CD14-positive monocyte (primary cell): ENCODE measurements at places on chromosomes 2 and 18. TPM values are rescaled to one million over a fixed set of nuclear protein-coding genes. Genes with fewer than 3 reads are reported as not detected.

MGAT4A gene
- 35.9 TPM for polyA plus RNA-seq

MDH1 gene
- polyA plus RNA-seq: 37.3 and 63.2 TPM in 2 replicates

PDE11A gene
- polyA plus RNA-seq: not detected

IL37 gene
- polyA plus RNA-seq: not detected

DNA sequence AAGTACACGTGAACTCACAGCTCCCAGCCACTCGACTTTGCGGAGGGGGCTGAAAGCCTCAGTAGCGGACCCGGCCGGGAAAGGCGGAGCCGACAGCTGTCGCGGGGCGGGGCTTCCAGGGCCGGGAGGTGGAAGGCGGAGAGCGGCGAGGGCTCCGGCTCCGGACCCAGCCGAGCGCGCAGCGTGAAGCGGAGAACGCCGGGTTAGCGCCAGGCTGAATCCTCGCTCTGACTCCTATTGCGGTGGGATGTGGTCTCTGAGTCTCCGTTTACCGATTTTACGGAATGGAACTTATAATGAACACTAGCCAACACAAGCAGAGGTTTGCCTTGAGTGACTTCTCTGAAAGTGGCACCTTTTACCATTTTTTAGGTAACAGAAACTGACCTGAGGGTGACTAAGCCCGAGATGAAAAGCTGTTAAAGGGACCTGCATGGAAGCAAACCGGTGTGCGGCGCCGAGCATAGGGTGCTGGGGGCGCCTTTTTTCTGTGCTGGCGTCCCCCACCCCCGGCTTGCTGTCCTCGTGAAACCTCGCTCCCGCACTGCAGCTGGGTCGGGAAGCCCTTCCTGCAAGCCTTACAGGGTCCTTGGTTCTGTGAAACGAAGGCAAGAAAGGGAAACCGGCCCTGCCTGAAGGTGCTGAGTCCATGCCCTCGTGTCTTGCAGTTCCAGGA lies 72.9 kb downstream of the EN1 start:
- DNase-seq: no peak

- no peak for DNase-seq
Measured at GRCh38 chr2:66583881-66584280, 149.0 kb downstream of the MEIS1 start.

DNA sequence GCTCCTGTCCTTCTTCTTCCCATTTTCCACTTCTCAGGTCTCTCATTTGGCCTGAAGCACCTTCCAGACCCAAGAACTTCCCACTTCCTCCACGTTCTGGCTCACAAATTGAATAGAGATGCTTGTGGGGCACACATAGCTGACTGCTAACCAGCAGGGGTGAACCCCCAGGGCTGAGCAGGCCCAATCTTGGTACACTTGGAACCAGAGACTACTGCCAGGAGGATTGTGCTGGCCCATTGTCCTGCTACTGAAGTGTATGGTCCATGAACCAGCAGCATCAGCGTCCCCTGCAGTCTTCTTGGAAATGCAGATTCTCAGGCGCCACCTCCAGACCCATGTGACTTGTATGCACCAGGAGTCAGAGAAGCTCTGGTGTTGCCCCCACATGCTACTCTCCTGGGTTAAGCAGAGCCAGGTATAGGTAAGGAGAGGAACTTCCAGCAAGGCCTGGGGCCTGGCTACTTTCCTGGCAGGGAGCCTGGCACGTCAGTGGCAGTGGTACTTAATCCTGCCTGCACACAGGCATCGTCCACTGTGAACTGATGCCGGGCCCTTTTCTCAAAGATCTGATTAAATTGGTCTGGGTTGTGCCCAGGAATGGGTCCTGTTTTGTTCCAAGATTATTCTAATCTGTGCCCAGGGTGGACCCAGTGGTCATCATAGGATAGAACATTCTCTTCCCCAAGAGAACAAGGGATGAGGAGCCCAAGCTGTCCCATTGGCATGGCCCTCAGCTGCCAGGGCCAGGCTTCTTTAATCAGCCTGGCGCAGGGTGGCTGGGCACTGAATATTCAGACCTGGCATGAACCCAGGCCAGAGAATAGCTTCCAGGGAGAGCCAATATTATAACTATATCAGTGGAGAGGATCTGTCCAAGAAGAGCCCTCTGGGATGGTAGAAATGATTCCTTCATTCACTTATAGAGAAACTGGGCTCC lies 248.7 kb downstream of the SOX11 start:
- no peak for DNase-seq

- DNase-seq: no peak
Measured at GRCh38 chr18:66646609-66647008, 42.7 kb upstream of the CDH19 start.

DNA sequence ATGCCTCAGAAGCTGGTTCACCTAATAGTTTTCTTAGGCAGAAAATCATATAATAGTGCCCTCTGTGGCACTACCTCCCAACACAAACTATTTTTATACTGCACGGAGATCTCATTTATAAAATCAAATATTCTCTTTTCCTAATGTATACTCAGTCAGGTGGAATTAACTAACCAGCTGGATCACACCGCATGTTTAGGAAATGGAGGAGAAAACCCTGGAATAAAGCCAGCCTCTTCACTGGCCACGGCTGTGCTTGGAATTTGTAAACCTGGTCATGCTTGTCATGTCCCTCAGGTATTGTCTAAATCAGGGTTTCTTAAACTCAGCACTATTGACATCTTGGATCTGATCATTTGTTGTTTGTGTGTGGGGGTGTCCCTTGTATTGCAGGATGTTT lies 85.6 kb downstream of the DOCK10 start:
- no peak for DNase-seq

DNA sequence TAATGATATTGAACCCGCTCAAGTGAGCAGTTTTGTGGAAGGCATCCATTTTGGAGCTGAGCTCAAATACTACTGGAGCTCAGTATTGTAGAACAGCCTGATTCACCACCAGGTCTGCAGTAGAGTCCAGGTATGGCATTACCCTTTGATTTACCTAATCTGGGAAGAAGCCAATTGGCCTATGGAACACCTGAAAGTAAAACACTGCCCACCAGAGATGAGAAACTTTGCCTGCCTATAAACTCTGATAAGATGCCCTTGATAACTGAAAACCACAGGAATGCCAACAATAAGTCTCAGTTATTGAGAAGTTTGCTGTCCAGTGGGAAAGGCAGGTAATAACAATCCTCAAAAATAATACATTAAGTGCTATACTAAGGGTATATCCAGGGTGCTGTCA lies 25.5 kb upstream of the TDRD15 start:
- DNase-seq: no peak

- DNase-seq: no peak
Measured at GRCh38 chr2:172978063-172978383, 97.6 kb upstream of the MAP3K20 start.

- DNase-seq: no peak
Measured at GRCh38 chr18:48138210-48138609, 207.8 kb upstream of the SMAD2 start.

GRCh38 chr2:173238385-173238784 lies 116.3 kb upstream of the CDCA7 start:
- DNase-seq: no peak

GRCh38 chr2:48116497-48116896 lies 210.2 kb upstream of the FBXO11 start:
- DNase-seq: peak; percentile 25

DNA sequence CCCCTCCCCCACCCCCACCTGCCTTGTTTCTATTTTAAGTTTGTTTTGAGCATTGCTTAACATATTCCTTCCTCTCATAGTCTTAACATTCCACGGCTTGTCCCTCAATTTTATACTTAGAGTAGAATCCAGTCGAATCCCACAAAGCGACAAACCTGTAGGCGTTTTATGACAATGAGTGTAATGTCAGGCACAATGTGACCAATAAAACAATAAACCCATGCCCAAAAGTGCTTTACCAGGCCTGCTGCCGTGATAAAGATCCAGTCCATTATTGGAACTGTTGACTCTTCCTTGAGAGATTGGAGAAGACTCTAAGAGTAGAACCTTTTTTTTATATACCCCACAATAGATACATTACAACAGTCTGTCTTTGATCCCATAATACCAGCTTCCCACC lies 6.2 kb upstream of the MRO start:
- DNase-seq: no peak
